ENCODE measurements at places on chromosomes 1 and 21.

GRCh38 chr1:169451218-169451824 is 24.0 kb upstream of the CCDC181 start:
- DNase-seq = no peak

GRCh38 chr1:205521686-205522085 is 17.2 kb downstream of the CDK18 start:
- no peak for DNase-seq

DNA sequence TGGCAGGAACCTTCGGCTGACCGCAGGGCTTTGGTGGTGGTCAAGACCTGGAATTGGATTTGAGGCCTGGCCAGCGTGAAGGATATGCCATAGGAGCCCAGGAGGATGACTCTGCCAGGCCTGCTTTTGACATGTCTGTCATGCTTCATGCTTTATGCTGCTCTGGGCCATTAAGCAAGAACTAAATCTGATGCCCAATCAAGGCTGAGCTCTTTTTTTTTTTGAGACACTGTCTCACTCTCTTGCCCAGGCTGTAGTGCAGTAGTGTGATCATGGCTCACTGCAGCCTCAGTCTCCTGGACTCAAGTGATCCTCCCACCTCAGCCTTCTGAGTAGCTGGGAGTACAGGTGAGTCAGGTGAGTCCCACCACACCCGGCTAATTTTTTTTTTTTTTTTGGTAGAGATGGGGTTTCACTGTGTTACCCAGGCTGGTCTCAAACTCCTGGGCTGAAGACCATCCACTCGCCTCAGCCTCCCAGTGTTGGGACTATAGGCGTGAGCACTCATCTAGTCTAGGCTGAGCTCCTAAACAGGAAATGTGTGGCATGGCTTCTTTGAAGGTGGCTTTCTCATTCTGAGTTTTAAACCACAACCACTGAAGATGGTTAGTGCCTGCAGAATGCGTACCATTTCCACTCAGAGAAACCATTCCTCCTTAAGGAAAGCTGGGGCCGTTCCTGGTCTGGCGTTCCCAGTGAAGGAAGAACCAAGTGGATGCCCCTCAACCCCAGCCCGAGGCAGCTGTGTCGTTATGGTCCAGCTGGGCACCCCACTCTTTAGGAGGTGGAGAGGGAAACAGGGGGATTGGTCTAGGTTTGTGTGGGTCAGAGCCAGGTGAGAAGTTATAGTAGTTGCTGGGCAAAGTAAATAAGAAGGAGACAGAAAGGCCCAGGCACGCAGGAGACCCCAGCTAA is 34.2 kb upstream of the ATP5PO start:
- DNase-seq = no peak

GRCh38 chr1:88935522-88936222 is 44.3 kb upstream of the GTF2B start:
- no peak for DNase-seq

- no peak for DNase-seq
These were observed 258.5 kb downstream of the TRABD2B start for GRCh38 chr1:47738560-47739182.

GRCh38 chr1:69569175-69569541 is 1.4 kb downstream of the LRRC7 start:
- DNase-seq = no peak
